CD4-positive, alpha-beta T cell treated with Interleukin-6 for 4 hours (primary cell): ENCODE measurements at places on chromosomes 3 and 15.

DNA sequence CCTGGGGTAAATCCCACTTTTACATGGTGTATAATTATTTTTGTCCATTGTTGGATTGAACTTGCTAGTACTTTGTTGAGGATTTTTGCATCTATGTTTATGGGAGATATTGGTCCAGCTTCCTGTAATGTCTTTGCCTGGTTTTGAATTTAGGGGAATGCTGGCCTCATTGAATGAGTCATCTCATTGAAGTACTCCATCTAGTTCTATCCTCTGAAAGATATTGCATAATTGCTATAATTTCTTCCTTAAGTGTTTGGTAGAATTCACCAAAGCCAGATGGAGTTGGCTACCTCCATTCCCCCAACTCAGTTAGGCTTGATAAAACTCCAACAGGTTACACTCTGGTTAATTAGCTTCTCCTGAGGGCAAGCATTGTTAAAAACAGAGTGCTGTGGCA lies 237.4 kb upstream of the TGFBR2 start:
- DNase-seq, result no peak

GRCh38 chr15:37105889-37106288 lies 5.5 kb upstream of the MEIS2 start:
- DNase-seq, result no peak

DNA sequence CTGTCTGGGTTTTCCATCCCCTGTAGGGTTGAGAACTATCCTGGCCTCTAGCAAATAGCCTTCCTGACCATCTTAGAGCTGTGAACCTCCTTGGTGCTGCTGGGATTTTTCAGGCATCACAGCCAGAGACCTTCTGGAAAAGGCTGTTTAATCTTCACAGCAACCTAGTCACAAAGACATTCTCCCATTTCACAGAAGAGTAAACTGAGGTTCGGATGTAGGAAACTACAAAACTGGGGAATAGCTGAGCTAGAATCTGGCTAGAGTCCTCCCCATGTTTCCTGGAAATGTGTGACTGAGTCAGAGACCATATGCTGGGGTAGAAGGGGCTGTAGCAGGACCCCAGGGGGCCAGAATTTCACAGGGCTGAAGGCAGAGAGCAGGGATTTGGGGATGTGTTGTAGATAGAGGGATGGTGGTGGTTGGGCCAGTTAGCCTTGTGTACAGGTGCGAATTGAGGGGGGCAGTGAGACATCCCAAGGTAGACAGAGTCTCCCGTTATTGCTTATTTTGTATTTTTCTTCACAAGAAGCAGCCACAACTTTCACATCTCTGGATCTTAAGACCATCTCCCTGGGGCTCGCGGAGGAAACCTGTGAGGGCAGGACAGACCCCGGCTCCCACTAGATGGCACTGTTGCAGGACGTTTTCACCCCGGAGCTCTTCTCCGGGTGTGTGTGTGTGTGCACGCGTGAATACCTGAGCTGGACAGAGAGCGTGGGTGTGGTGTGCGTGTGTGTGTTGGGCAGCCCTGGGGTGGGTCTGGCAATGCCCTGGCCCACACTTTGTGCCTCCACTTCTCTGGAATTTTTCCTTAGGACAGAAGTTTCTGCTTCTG lies 66.9 kb upstream of the PRR23C start:
- DNase-seq, result peak; percentile 54

DNA sequence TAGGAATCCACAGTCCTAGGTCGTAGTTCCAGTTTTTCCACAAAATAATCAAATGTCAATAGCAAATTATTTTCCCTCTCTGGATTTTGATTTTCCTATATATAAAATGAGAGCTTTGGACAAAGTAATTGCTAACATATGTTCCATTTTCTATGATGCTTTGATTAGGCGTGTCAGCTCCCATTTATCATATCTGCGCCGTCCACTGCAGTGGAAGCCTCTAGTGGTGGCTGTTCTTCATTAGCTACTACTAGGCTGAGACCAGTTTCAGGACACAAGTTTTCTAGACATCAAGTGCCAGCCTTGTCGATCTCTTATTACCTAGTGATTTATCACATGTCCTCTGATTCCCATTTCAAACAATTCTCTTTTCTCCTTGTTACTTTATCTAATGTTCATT lies 271.5 kb downstream of the TUSC7 start:
- DNase-seq, result no peak

DNA sequence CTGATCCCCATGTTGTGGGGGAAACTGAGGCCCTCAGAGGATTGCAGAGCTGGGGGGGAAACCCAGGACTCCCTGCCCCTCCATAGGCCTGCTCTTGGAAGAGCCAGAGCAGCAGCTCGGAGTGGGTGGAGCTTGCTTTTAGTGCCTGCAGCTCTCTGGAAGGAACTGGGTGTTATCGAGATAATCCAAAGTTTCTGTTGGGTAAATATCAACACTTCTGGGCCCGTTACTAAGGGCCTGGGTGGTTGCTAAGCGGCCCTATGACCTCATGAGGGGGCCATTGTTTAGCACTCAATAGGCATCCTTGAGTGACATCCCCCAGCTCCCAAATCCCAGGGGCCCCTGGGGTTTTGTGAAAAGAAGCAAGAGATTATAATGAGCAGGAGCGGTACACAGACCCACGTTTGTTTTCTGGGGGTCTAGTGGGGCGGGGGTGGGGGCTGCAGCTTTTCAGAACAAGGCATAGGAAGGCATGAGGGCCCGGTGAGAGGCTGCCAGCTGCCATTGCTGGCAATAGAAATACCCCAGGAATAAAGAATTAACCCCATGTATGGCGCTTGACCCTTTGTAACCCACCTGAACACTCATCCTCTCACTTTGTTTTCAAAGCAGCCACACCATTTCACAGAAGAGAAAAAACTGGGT lies 48.3 kb upstream of the ATP2B2 start:
- no peak for DNase-seq

GRCh38 chr15:41474941-41475340 lies 18.7 kb upstream of the ITPKA start:
- no peak for DNase-seq

- no peak for DNase-seq
Observed at GRCh38 chr3:55491296-55491816, 4.2 kb upstream of the WNT5A start.

DNA sequence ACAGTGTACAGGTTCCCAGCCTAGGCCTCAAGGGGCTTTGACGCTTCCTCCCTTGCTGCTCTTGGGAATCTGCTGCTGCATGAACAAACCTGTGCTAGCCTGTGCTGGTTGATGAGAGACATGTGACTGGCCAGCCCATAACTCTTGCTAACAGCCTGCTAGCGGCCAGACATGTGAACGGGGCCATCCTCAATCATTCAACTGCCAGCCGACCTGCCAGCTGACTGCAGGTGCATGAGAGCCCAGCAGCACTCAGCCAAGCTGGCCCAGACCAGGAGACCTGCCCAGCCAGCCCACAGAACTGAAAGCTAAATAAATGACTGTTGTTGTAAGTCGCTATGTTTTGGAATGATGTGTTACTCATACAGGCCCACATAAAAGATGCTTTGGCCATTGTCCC lies 82.4 kb upstream of the DLG1 start:
- DNase-seq, result no peak

DNA sequence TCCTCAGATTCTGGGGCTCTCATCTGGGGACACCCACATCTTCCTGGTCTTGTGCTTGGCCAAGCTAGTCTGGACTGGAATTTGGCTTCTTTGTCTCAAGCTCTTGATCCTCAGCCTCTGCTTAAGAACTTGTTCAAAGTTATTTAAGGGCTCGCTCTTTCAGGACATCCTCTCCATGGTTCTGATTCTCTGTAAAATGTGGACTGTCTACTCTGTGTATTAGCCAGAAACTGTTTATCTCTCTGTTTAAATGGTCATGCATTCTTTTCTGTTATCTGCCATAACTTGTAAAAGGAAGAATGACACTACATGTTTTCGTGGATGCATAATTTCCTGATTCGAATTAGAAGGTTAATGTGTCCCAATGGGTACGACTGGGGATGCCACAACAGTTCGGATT lies 79.4 kb downstream of the COL6A5 start:
- no peak for DNase-seq

DNA sequence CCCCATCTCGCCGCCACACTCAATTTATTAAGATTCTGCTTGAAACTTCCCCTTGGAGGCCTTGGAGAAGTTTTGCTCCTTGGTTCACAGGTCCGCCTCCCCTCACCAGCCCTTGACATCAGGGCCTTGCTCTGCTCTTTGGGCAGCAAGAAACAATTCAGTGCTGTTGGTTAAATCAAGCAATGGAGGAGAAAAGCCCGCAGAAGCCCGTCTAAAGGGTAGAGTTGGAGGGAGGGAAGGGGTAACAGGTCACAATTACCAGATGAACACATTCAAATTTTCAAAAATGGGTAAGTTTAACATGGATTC lies 429 bp downstream of the PARP9 start:
- peak; percentile 24 for DNase-seq

- no peak for DNase-seq
Observed at GRCh38 chr3:151933234-151933853, 59.9 kb downstream of the SUCNR1 start.

DNA sequence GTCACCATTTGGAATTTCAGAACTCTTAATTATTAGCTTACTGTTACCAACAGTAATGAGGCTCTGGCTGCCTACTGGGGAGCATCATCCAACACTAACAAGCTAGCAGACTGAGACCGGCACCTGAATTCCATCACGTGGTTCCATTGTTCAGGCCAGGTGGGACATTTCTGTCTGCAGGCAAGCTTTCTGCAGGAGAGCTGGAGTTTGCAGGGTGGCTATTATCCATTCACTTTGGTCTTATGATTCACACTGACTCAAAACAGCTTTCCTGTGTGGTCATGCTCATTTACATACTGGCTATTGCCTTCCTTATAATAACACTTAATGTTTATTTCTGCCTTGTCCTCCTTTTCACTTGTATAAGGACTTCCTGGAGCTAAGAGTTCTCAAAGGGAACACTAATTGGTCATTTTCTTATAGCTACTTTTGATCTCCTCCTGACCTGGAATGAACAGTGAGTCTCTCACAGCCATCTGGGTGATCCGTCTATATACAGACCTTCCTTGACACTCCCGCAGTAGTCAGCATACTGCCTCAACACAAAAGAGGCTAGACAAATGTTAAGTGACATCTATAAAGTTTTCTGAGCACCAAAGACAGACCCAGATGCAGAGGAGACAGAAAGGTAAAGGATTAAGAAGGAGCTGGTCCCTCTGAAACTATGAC lies 695.4 kb downstream of the FHIT start:
- no peak for DNase-seq

DNA sequence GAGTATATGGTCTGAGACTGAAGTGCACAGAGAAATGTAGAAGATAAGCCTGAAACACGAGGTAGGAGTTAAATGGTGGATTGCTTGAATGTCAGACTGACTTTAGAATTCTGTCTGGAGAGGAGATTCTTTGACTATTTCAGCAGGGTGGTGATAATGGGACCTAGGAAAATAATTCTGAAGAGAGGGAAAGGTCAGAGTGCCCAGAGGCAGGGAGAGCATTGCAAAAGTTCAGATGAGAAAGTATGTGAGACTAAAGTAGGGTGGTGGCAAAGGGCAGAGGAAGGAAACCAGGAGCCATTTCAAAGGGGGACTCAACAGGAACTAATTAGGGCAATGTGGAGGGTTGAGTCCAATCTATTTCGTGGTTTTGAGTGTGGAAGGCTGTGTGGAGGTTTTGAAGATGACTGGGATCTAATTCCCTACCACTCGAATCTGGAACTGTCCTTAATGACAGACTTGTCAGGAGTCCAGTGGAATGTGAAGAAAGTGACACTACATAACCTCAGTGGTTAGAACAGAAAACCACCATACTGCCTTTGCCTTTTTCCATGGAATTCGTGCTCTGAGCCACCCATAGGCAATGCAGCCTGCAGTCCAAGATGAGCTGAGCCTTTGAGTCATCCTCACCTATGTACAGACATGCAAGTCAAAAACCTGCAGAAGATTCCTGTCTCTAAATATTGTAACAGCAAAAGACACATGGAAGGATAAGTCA lies 16.1 kb downstream of the CPOX start:
- no peak for DNase-seq

- no peak for DNase-seq
Observed at GRCh38 chr3:13338996-13339395, 81.1 kb downstream of the NUP210 start.

DNA sequence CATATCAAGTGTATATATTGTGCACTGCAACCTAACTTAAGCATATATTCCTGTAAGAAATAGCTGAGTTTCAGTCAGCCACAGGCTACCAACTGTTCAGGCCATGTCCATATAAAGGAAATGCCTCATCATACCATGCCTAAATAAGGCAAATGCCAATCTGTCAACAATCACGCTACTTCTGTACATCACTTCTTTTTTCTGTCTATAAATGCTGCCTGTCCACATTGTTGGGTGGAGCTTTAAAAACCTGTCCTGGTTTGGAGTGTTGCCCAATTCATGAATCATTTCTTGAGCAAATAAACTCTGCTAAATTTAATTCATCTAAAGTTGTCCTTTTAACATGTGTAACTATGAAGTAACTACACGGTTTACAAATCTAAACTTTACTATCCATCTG lies 1091.9 kb downstream of the NSUN3 start:
- DNase-seq, result no peak

- no peak for DNase-seq
Observed at GRCh38 chr3:159453945-159454344, 534.7 kb upstream of the IL12A start.

- DNase-seq, result no peak
Observed at GRCh38 chr15:57792724-57793449, 86.4 kb downstream of the POLR2M start.

DNA sequence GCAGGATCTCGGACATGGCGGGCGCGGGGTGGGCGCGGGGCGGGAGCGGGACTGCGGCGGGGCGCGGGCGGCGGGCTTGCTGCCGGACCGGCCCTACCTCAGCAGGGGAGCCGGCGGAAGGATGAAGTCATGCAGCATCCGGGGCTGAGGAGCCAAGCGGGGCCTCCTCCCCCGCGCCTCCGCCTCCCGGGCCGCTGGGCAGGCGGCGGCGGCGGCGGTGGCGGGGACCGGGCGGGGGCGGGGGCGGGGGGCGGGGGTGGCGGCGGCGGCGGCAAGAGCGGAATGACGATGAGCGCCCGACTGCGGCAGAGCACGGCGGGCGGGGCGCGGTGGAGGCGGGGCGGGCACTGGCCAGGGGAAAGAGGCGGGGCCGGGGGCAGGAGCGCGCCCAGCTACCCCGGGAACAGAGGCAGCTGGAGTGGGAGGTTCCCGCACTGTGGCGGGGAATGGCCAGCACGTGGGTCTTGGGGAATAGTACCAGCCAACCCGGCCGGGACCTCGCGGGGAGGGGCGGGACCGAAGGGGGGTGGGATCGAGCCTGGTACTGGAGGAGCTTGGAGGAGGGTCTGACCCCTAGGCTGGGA lies at the start of gene CAMK2N2:
TSS of gene CAMK2N2 (minus strand) at position 284 of the 584 bp plus-strand sequence. CDS start at position 16, 268 bp downstream.
- peak; percentile 68 for DNase-seq

DNA sequence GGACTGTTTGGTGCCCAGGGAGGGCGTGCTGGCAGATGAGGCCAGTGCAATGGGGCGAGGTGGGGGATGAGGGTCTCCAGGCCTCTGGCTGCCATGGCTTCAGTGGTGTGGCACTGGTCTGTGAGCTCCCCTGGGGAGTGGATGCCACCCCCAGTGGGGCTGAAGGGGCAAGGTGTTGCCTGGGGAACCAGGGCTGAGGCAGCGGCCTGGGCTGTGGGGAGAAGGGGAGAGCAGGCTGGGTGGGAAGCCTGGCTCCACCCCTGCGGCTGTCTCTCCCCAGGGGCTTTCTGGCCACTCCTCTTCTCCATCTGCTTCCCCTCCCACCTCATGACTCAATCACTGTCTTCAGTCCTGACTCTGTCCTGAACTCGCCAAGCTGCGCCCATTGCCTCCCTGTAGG lies 88.4 kb upstream of the TLE3 start:
- DNase-seq, result no peak

- no peak for DNase-seq
Observed at GRCh38 chr15:73398861-73399260, 30.1 kb upstream of the HCN4 start.
